ENCODE measurements at places on chromosomes 11 and 22. TPM values are rescaled to one million over a fixed set of nuclear protein-coding genes. Genes with fewer than 3 reads are reported as not detected.

DNA sequence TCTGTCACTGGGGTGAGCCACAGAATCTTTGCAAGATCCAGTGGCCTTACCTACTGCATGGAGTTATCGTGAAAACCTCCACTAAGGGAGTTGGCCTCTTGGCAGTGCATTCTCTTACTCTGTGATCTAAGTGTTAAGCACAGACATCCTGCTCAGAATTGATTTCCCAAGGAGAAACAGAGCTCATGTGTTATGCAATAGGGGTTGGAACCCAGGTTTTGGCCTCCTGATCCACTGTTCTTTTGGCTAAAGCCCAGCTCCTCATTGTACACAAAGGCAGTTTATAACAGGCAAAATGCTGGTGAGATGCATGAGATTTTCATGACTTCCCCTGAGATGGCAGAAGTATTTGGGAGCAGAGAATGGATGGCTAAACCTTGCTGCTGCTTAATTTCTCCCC, 11.8 kb downstream of the DTX4 start:
- no peak for DNase-seq

DNA sequence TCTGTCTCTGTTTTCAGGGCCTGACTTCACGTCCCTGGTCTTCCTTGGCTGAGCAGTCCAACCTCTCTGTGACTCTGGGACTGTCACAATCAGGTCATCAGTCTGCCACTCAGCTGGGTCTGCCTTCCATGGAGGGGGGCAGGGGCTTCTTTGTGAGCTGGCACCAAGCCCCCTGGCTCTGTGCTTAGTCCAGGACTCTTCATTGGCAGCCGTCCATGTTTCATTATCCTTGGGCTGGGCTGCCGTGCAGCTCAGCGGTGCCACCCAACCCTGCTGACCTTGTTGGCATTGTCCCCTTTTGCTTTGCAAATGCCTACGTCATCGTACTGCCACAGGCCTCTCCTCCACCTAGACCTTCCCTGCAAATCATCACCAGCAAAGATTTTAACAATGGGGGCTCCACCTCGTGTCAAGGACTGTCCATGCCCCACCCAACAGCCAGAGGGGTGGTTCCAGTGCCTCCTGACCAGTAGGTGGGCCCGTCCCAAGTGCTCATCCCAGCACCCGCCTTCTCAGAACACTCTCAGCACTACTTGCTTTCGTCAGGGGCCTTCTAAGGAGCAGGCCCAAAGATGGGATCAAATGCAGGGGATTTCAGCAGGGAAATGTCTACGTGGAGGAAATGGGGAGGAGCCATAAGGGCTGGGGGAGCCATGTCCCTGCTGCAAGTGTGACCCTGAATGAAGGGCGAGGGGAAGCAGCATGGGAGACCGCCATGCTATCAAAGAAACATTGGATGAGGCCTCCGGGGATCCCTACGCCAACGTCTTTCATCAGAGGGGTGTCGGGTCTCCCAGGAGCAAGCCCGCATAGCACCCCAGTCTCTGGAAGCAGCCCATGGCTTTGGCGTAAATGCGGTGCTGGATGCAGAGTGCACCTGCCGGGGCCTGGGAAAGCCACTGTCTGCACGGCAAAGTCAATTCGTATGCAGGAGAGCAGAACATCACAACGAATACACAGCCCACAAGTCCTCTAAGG, 18.2 kb downstream of the KRTAP5-6 start:
- no peak for DNase-seq

Gene PANX2
- total RNA-seq: 3.1 TPM

GRCh38 chr11:2775626-2776350, 76.0 kb upstream of the KCNQ1OT1 start:
- DNase-seq: no peak

- no peak for DNase-seq
Measured at GRCh38 chr11:79291948-79292347, 148.9 kb downstream of the TENM4 start.

- no peak for DNase-seq
Measured at GRCh38 chr11:126281245-126281644, 1.6 kb upstream of the TIRAP start.

Gene OR56A1
- under 0.01 TPM for total RNA-seq

Gene CATSPERZ
- total RNA-seq: 1.7 TPM

- DNase-seq: no peak
Measured at GRCh38 chr22:26447584-26448329, 18.7 kb downstream of the ASPHD2 start.

GRCh38 chr11:58046231-58046630, 15.5 kb downstream of the OR6Q1 start:
- no peak for DNase-seq

Gene CD82
- 8.3 TPM for total RNA-seq

Gene ABCG4
- 2.5 TPM for total RNA-seq

DNA sequence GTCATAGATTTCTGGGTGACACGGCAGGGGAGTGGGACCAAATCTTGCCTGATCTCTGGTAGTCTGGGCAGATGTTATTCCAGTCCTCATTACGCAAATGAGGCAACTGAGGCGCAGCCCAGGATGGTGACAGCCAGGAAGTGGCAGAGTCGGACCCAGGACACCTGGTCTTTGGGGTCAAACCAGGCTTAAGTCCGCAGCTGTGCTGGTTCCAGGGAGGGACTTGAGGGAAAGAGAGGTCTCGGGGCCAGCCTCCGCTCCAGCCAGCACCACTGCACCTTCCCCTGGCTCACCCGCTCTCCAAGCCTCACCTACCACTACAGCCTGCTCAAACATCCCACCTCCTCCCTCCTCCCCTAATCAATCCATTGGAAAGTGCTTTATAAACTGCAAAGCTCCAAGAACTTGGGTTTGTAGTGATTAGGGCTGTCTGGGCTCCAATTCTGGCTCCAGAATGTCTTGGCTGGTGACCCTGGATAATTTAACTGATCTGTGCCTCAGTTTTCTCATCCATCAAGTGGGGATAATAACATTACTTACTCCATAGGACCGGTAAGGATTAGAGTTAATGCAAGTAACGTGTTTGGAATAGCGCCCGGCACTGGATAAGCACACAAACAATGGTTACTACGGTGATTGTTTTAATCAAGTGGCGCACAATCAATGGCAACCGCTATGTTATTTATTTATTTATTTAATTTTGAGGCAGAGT, 526 bp upstream of the PNPLA5 start:
- no peak for DNase-seq

Gene OR51B2
- 0.78 TPM for total RNA-seq

DNA sequence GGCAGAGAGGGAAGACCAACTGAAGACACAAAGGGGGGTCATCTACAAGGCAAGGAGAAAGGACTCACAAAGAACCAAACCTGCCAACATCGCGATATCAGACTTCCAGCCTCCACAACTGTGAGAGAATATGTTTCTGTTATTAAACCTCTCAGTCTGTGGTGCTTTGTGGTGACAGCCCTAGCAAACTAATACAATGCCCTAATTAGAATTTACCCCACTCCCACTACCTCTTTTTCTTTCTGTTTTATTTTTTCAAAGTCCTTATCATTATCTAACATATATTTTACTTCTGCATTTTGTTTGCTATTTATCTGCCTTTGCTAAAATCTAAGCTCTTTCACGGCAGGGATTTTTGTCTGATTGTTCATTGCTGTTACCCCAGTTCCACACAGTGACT, 2.5 kb upstream of the OR52D1 start:
- no peak for DNase-seq

GRCh38 chr11:67345920-67346819, 7.2 kb downstream of the POLD4 start:
- no peak for DNase-seq

Gene LDLRAD3
- 58.8 TPM for total RNA-seq

- DNase-seq: no peak
Measured at GRCh38 chr11:125954123-125954944, 8.5 kb downstream of the VSIG10L2 start.

- DNase-seq: no peak
Measured at GRCh38 chr11:64713016-64713707, 9.8 kb downstream of the NRXN2 start.

- no peak for DNase-seq
Measured at GRCh38 chr11:35046681-35047080, 92.3 kb upstream of the CD44 start.

DNA sequence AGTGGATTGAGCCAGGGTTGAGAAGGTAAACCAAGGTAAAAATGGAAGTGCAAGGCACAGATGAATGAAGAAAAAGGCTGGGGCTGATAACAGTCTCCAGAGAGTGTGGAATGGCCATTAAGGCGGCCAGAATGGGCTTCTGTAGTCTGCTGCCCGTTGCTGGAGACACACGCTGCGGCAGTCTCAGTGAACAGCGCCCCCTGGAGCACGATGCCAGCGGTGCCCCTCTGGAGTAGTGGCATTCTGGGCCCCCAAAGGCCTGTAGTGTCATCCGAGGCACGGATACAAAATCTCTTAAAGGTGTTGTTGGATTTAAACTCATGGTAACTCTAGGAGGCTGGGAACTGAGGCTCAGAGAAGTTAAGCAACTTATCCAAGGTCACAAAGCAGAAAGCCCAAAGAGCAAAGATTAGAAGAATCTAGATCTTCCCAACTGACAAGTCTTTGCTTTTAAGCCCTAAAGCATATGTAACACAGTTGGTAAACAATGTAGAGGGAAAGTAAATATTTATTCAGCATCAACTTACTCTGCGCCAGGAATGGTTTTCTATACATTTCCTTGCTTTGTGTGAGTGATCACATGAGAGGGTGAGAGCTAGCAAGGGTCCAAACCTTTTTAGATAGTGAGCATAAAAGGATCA, 18.2 kb downstream of the KCNJ1 start:
- no peak for DNase-seq

DNA sequence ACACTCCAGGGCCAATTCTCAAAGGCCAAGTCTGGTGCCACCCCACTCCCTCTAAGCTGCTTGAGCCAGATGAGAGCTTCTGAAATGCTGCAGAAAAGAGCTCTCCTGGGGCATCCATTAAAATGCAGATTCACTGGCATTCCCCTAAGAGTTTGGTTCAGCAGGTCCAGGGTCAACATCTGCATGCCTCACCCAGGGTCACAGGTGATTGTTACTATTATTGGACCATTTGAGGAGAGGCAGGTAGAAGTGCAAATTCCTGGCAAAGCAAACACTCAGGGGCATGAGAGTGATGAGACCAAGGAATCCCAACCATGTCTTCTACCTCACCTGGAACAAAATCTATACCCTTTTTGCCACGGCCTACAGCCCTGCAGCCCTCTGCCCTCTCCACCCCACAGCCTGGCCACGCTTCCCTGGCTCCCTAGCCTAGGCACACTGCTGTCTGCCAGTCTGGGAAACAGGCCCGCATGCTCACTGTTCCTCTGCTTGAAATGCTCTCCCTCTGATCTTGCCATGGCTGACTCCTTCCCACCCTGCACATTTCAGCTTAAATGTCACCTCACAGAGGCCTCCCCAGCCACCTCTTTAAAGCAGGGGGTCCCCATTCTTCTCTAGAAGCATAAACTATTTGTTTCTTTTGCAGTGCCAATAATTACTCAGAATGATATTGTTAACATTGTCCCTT, 4.4 kb upstream of the P2RX6 start:
- no peak for DNase-seq

Gene OR8D4
- total RNA-seq: 0.47 TPM

Gene KRTAP5-9
- total RNA-seq: not detected

Gene MUC6
- total RNA-seq: not detected

- DNase-seq: no peak
Measured at GRCh38 chr22:19038728-19039447, 83.3 kb downstream of the DGCR2 start.

Gene OR52N4
- not detected for total RNA-seq

DNA sequence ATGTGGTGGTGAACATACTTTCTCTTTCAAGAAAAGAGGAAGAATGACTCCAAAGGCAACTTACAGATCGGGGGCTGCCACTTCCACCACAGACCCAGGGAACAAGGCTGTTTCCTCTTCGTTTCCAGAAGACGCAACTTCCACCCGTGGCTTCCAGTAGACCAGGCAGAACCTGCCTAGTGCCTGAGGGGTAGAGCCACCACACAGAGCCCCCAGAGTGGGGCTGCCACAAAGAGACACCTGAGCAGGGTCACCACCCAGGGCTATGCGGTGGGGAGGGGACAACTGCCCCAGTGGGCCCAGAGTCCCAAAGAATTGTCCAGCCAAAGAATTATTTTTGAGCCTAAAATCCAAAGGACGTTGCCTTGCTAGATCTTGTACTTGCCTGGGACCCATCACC, 16.7 kb upstream of the PHF21B start:
- no peak for DNase-seq

DNA sequence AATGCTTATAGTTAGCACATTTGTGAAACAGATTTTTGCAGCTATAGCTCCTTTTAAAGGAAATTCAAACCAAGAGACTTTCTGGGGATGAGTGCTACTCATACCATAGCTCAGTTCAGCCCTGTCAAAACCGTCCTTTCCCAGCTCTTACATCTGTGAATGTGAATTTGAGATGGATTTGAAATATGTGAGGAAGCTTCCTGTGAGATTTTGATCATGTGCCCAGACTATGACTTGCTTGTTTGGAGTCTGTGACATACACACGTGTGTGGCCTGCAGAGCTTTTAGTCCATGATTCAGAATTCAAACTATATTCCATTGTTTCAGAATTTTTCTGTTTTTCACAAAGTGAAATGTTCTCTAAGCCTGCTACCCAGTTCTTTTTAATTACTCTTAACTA, 4.4 kb upstream of the MMP1 start:
- no peak for DNase-seq

Gene NOX4
- 8.4 TPM for total RNA-seq

DNA sequence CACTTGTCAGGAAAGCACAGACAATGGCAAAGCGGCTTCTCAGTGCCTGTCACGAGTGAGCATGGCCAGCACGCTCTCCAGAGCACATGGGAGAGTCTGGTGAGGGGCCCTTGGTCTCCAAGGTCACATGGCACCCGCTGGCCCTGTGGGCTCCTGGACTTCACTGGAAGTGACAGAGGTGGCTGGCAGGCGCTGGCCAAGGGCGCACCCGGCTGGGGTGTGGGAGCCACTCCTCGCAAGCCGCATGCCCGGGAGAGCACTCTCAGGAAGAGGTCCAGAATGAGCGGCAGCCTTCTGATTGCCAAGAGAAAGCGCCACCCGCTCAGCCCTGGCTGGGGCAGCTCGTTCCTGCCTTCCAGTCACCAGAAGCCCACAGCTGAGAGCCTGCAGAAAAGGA, 17.1 kb upstream of the MOB2 start:
- DNase-seq: peak; percentile 22

DNA sequence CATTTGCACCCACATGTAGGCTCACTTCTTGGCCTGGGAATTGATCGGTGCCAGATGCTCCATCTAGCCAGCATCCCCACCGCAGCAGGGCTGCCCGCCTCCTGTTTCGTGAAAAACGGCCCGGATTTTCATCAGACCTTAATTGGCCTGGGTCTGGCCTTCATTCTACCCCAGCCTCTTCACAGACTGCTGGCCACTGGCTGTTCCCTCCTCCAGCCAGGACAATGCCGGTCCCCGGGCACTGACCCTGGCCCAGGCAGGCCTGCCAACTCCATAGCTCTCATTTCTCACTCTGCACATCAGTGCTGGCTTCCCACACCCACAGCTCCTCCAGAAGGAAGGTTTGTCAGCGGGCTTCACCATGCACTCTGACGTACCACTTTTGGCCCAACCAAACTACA, 27.9 kb downstream of the TIMP3 start:
- DNase-seq: no peak

Gene ZC3H7B
- total RNA-seq: 51.3 TPM

DNA sequence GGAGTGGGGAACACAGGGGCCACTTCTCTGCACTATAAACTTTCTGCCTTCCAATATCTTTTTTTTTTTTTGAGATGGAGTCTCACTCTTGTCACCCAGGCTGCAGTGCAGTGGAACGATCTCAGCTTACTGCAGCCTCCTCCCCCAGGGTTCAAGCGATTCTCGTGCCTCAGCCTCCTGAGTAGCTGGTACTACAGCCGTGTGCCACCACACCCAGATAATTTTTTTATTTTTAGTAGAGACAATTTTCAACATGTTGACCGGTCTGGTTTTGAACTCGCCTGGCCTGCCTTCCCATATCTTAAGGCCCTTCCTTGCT, 1.7 kb downstream of the SLC3A2 start:
- no peak for DNase-seq

- no peak for DNase-seq
Measured at GRCh38 chr11:72391638-72392423, 42.5 kb downstream of the CLPB start.

Data from occipital lobe (tissue), 3 donors.